ENCODE measurements at places on chromosomes 12 and 14.
A peak's percentile ranks its signal among the peaks of the same experiment; 100 is the strongest.

DNA sequence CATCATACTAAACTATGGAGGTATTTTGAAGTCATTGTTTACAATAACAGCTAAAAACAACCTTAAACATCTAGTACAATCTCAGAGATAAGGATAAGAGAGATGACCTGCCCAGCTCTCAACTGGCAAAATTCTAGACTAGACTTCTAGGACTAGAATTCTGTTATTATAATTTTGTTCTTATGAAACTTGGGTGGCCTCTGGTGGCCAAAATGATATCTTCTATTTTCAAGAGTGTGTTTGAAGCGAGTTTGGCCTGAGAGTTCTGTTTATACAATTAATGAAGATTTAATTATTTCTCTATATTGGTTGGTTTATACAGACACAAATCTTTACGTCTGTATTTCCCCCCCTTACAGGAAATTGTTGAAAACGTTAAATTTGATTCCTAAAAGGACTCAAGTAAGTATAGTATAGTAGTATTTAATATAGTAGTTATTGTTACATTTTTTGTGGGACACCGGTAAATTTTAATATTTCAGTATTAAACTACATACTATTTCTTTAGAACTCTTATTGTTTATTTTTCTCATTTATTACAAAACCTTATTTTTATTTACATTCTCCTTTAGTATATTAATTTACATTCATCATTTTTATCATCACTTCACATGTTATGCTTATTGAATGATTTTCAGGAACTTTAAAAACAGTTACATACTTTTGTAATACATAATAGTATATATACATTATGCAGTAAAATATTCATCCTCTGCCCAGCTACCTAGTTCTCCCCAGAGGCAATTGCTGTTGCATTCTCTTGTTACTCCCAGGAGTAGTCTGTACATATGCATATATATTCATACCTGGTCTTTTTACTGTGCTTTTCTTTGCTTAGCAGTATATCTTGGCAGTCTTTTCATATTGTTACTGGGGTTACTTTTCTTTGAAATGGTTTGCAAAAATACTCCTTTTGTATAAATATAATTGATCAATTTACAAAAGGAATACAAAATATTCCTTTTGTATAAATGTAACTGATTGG is 6.6 kb downstream of the PPHLN1 start:
- DNase-seq, result peak; percentile 43

- no peak for DNase-seq
Measured at GRCh38 chr12:94644141-94644979, 6.0 kb downstream of the TMCC3 start.

GRCh38 chr12:121184425-121184824 is 25.5 kb upstream of the P2RX4 start:
- DNase-seq, result no peak

GRCh38 chr12:104623883-104624282 is 167.1 kb downstream of the CHST11 start:
- DNase-seq, result no peak

DNA sequence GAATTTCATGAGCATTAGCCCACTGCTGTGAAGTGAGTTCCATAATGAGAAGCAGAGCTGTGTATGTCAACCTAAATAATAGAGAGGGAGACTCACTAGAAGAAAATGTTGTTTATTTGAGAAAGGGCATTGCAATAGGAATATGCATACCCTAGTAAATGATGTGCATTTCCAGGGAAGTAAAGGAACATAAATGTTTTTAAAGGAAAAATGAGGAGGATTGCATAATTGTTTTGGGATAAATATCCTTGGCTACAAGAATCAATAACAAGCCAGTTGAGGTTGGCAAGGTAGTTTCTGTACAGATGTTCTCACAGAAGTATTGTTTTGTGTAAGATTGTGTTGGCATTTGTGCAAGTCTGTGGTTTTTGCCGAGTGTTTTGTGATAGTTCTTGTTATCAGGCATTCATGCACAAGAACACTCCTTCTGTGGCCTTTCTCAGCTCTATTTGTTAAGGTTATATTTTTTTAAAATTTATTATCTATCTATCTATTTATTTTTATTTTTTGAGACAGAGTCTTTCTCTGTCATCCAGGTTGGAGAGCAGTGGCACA is 47.1 kb downstream of the EMP1 start:
- DNase-seq, result no peak

GRCh38 chr12:103053089-103053488 is 95.6 kb downstream of the ASCL1 start:
- no peak for DNase-seq

- no peak for DNase-seq
Measured at GRCh38 chr12:76678992-76679391, 84.9 kb upstream of the ZDHHC17 start.

- no peak for DNase-seq
Measured at GRCh38 chr12:112977641-112978040, 678 bp upstream of the OAS2 start.

- no peak for DNase-seq
Measured at GRCh38 chr12:61514016-61514415, 746.2 kb upstream of the USP15 start.

GRCh38 chr12:31331242-31331641 is 5.3 kb upstream of the SINHCAF start:
- no peak for DNase-seq

DNA sequence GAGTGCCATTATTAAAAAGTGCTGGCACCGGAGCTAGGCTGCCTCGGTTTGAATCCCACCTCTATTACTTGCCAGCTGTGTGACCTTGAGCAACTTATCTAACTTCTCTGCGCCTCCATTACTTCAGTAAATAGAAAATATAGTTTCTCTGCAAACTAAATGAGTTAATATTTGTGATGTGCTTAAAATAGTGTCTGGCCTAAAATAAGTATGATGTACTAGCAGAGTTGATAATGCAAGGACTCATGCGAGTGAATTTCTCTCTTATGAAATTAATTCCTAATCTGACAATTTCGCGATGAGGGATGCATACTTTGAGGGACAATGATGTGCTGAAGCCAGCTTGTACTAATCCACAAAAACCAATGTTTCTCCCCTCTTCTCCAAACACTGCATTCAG is 180.8 kb upstream of the NTF3 start:
- no peak for DNase-seq
